ENCODE measurements at places on chromosomes 2 and 18.

DNA sequence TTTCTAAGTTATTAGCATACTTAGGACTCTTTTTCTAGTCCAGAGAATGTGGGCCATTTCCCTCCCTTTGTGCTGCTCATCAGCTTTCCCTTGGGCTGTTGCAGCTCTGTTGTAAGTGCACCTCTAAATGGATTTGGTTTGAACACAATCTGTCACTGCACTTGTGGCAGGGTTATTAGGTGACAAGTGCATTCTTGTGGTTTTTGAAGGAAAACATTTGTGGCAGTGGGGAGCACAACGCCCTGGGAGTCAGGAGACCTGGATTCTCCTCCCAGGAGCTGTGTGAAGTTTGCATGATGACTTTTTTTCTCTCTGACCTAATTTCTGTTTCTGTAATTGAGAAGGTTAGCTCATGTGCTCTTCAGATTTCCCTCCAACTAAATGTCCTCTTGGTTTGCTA is 630.9 kb upstream of the FAM98A start:
- no peak for DNase-seq

GRCh38 chr2:46469116-46469515 is 10.2 kb upstream of the TMEM247 start:
- DNase-seq = no peak

GRCh38 chr2:120555092-120555491 is 180.6 kb upstream of the GLI2 start:
- no peak for DNase-seq

- DNase-seq = no peak
Measured at GRCh38 chr2:97731274-97732020, 18.1 kb downstream of the ZAP70 start.

DNA sequence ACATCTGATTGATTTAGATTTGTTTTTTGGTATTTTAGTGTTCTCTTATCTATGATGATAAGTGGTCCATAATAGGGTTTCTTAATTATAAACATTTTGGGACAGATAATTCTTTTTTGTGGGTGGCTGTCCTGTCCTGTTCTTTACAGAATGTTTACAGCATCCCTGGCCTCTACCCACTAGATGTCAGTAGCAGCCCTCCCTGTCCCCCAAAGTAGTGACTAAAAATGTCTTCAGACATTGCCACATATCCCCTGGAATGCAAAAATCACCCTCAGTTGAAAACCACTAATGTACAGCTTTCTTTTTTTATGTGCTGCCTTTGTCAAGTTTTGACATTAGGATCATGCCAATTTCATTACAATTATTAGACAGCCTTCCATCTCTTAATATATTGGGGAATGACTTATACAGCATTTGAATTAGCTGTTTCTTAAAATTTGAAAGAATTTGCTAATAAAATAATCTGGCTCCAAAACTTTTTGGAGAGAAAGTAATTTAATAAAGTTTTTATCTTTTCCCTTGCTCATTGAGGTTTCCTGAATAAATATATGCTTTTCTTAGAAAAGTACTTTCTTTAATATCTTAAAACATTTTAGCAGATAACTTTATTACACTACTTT is 19.5 kb downstream of the WIPF1 start:
- DNase-seq = peak; percentile 60

- peak; percentile 51 for DNase-seq
Measured at GRCh38 chr2:84969511-84970209, 1.3 kb upstream of the KCMF1 start.

GRCh38 chr2:68932402-68932801 is 20.3 kb downstream of the GKN2 start:
- no peak for DNase-seq

- DNase-seq = no peak
Measured at GRCh38 chr18:63169853-63170252, 149.7 kb downstream of the BCL2 start.

- DNase-seq = no peak
Measured at GRCh38 chr2:135676031-135676430, 65.6 kb upstream of the UBXN4 start.

- DNase-seq = no peak
Measured at GRCh38 chr2:237593596-237594320, 3.2 kb upstream of the RAB17 start.

GRCh38 chr2:66481100-66481549 is 46.2 kb downstream of the MEIS1 start:
- DNase-seq = no peak

GRCh38 chr2:162538967-162539366 is 195.0 kb downstream of the GCA start:
- no peak for DNase-seq

GRCh38 chr2:10408649-10409579 is 39.2 kb downstream of the ODC1 start:
- peak; percentile 87 for DNase-seq

DNA sequence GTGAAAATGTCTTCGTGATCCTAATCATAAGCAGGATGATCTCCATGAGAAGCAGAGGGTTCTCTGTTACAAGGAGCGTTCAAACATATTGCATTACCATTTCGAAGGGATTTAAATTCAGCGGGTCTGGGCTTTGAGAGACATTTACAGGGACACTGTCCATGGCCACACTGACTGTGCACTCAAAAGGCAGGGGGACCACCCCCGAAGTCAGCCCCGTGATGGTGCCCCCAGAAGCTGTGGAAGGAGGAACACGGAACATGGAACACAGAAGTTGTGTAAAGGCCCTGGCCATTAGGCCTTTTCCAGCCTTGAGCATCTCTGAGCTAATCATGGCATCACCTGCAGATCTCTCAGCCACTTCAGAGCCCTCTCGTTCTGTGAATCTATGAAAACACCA is 268.4 kb upstream of the MYT1L start:
- no peak for DNase-seq

- DNase-seq = no peak
Measured at GRCh38 chr2:210965472-210965871, 409.1 kb downstream of the CPS1 start.

DNA sequence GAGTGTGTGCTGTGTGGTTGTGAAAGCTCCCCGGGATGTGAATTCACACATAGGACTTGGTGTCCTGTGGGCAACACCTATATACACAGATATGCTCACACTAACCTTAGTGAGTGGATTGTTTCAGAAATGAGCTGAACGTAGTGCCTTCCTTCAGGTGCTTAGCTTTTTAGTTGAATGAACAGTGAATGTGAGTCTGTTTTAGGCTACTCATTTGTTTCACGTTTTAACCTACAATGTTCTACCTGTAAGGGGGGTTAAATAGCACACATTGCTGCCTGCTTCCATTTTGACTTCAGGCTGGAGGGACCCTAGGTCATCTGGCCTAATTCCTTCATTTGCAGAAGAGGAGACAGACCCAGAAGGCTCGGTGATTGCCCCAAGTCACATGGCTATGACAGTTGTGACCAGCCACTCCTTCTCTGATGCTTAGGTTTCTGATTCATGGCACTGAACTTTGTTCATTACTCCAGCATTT is 1.0 kb downstream of the PLEK start:
- no peak for DNase-seq

GRCh38 chr2:158477202-158477601 is 20.4 kb downstream of the PKP4 start:
- DNase-seq = no peak

GRCh38 chr18:48133671-48134251 is 203.3 kb upstream of the SMAD2 start:
- no peak for DNase-seq

DNA sequence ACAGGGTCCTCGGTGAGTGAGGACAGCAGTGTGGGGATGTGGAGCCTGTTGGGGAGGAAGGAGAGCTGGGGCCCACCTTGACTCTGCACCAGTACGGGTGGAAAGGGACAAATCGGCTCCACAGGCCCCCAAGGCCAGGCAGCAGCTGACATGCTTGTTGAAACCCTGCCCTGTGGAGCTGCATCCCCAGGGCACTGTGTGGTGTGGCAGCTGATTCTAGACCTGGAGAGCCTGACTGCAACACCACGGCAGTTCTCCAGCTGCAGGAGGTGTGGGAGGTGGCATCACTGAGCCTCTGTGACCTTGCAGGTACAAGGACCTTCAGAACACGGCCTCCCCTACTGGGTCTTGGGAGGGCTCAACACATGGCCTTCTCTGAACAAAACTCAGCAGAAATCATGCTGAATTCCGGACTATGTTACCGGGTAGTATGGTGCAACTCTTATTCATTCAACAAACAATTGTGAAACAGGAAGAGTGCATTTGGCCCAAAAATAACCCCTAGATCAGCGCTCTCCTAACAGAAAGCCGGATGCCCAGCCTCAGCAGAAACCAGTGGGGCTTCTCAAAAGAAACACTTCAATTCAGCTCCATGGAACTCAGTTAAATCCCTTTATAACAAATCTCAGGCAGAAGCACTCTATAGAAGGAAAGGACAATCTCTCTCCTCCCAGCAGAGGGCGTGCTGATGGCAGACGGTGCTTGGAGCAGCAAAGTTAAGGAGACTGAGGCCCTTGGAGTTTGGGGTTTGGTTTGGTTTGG is 104.4 kb upstream of the SALL3 start:
- no peak for DNase-seq

DNA sequence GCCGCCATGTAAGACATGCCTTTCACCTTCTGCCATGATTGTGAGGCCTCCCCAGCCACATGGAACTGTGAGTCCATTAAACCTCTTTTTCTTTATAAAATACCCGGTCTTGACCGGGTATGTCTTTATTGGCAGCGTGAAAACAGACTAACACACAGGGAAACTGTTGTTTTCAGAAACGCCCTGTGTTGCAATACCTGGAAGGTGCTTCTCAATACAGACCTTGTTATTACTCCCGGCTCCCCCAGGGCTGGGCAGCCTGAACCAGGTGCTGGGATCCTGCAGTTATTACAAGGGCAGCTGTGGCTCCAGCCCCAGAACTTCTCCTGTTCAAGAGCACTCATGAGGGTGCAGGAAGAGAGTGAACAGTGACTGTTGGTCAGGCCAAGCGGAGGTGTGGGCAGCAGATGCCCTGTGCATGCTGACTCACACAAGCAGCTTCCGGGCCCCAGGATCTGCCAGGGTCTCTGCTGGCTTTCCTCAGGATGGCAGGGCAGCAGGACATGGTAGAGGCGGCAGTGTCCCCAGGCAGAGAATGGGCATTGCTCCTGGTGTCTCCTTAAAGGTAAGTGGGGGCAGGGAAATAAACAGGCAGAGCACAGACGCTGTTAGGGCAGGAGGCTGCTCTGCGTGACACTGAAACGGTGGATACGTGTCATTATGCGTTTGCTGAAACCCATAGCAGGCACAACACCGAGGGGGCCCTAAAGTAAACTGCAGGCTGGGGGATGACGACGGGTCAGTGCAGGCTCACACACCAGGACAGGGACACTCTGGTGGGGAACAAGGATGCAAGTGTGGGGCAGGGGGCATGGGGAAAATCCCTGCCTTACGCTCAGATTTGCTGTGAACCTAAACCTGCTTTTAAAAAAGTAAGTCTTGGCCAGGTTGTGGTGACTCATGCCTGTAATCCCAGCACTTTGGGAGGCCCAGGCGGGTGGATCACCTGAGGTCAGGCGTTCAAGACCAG is 89.1 kb downstream of the NDUFA10 start:
- no peak for DNase-seq

DNA sequence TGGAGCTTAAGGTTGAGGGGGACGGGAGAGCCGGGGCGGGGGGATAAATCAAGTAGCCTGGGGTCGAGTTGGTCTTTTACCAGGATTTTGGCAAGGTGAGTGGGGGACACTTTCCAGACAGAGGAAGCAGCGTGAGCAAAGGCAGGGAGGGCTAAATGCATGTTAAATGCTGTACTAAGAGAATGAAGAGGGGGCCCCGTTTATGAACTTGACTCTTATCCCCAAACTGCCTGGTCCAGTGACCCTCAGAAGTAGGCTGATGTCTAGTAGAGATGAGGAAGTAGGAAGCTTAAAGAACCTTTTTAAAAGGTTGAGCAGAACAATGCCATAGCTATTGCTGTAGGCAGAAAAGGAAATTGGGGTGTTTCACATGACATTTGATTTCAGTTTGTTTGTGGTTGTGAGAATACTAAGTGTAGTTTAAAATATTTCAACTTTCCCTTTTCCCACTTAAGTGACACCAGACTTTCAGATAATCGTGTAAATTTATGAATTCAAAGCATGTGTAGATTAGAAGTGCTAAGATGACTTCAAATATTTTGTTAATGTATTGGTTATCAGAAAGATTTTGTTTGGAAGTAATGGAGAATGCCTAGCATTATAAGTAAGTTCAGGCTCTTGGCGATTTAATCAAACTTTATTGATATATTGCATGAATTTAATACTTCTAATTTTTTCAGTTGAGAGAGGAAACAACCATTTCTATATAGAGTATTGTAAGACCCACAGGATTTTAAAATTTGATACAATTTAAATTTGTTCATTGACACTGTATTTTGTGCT is 1.8 kb downstream of the REL start:
- DNase-seq = peak; percentile 65

- DNase-seq = no peak
Measured at GRCh38 chr2:119716284-119716672, 37.3 kb downstream of the TMEM177 start.

- DNase-seq = no peak
Measured at GRCh38 chr2:233217892-233218377, 33.5 kb upstream of the ATG16L1 start.

DNA sequence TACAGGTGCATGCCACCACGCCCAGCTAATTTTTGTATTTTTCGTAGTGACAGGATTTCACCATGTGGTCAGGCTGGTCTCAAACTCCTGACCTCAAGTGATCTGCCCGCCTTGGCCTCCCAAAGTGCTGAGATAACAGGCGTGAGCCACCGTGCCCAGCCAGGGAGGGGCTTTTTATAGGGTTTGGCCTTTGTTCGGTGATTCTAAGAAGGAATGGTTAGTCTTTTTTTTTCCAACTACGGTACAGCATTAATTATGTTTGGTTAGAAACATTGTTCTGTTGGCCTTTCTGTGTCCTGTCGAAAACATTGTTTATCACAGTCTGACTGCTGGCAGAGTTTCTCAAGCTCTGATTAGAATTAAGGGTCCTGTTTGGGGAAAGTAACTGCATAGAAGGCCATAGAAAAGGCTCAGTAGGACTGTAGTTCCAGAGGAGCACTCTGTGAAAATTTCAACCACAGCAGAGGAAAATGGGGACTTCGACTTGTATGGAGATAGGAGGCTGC is 19.3 kb upstream of the SMCHD1 start:
- DNase-seq = no peak

- no peak for DNase-seq
Measured at GRCh38 chr2:129443865-129444739, 535.4 kb upstream of the RAB6C start.

- DNase-seq = no peak
Measured at GRCh38 chr2:173171924-173172643, 96.4 kb downstream of the MAP3K20 start.

- DNase-seq = no peak
Measured at GRCh38 chr2:74313497-74313896, 29.7 kb downstream of the SLC4A5 start.

DNA sequence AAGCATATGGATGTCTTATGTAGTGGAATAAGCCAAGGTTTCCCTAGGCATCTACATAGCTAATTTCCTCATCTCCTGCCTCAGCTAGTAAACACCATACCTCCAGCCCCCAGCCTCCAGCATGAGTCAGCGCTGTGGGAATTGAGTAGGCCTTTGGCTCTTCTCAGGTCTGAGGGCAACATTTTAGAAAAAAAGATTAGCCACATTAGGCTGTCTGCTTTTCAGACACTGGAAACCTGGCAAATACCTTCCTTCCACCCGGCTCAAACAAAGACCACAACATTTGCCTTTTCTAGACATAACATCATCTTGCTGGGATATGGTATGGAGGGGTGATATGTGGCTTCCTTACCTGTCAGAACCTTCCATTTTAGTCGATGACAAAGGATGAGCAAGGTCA is 6.1 kb upstream of the CCDC195 start:
- no peak for DNase-seq

- no peak for DNase-seq
Measured at GRCh38 chr18:63831080-63831788, 56.0 kb downstream of the SERPINB7 start.
